Liver (tissue), 10 donors: ENCODE measurements at places on chromosomes 1 and 21. TPM values are rescaled to one million over a fixed set of nuclear protein-coding genes. Genes with fewer than 3 reads are reported as not detected.
A peak's percentile ranks its signal among the peaks of the same experiment; 100 is the strongest.

The CNKSR1 gene
- 1.2 TPM for total RNA-seq

The AXDND1 gene
- total RNA-seq = 0.25 TPM

The CFHR3 gene
- total RNA-seq = 215 TPM

The PTPN14 gene
- total RNA-seq = 3.2 TPM

- no peak for DNase-seq
Measured at GRCh38 chr1:64184003-64184440, 19.4 kb upstream of the UBE2U start.

GRCh38 chr21:38765056-38765455 is 40.7 kb upstream of the ETS2 start:
- DNase-seq = no peak

DNA sequence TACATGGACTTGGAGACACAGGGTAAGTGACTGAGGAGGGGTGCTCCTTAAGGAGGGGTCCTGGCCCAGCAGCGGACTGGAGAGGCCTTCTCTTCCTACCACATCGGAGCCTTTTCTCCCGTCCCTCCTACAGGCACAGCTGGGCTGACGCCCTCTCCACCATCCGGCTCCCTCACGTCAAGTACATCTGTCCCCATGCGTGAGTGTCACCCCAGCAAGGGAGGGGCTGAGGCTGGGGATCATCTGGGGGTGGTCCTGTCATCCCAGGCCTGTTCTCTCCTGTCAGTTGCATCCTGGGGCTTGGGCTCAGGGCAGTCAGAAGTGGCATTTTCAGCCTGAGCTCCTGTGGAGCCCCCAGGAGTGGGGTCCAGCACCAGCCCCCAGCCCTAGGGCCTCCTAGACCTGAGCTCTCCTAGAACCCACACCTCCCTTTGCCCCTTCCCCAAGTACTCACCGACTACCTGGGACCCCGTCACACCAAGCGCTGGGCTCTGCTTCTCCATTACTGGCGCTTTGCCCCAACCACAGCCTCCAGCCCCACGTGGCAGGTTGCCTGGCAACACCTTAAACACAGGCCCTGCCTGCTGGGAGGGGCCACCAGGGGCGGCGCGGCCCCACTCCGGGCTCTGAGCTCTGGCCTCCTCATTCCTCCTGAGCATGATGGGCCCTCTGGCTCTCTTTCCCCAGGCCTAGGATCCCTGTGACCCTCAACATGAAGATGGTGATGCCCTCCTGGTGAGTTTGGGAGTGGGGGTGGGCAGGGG is 2.3 kb downstream of the LYPLA2 start:
- DNase-seq = peak; percentile 69

- DNase-seq = no peak
Measured at GRCh38 chr1:164609089-164609488, 50.1 kb downstream of the PBX1 start.

GRCh38 chr1:89519779-89520358 is 4.8 kb upstream of the LRRC8B start:
- no peak for DNase-seq
